ENCODE measurements at places on chromosomes 13 and 19.
A peak's percentile ranks its signal among the peaks of the same experiment; 100 is the strongest.

DNA sequence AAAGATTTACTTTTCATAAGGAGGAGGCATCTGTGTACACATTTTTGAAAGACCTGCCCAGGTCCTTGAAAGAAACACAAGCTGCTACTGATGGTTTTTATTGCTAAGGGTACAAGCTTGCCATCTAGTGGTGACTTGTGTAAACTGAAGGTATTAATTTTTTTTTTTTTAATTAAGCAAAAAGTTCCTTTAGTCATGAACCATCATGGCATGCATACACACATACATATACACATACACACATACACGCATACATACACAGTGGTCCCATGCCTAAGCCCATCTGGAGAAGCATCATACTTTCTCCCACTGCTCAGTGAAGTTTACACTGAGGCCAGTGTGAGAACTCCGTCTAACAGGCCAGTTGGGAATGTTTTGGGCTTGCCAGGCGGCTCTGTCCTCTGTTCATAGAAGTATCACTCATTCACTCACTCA, 312.5 kb downstream of the DCLK1 start:
- no peak for DNase-seq

GRCh38 chr19:18317961-18318800, 4.7 kb downstream of the LSM4 start:
- no peak for DNase-seq

GRCh38 chr19:1069009-1069779, 2.2 kb downstream of the ARHGAP45 start:
- peak; percentile 69 for DNase-seq

DNA sequence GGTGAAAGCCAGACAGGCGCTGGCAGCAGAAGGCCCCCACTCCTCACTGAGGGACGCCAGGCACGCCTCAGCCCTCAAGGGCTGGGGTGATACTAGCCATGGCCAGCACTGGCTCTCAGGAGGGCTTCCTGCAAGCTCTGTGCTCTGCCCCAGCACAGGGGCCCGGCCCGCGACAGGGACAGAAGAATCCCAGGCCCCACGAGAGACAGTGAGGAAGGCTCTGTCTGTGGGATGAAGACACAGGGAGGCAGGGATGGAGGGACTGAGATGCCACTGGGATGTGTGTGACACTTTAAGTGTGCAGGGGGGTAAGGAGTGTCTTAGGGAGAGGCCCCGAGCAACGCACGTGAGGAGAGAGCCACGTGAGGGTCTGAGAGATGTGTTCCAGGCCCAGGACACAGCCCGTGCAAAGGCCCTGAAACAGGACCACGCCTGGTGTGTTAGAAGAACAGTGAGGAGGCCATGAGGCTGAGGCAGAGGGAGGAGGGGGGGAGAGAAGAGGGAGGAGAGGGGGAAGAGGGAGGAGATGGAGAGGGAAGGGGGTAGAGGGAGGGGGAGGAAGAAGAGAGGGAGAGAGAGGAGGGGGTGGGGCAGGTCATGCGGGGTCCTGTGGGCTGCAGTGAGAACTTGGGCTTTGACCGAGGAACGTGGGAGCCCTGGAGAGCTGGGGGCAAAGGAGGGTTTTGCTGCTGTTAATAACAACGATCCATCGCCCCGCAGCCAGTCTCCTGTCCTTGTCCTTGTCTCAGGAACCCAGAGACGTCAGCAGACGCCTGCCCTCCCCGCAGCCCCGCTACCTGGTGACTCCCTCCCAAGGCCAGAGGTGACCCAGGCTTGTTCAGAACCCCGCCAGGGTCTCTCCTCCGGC, 7.2 kb downstream of the RPL36 start:
- no peak for DNase-seq

DNA sequence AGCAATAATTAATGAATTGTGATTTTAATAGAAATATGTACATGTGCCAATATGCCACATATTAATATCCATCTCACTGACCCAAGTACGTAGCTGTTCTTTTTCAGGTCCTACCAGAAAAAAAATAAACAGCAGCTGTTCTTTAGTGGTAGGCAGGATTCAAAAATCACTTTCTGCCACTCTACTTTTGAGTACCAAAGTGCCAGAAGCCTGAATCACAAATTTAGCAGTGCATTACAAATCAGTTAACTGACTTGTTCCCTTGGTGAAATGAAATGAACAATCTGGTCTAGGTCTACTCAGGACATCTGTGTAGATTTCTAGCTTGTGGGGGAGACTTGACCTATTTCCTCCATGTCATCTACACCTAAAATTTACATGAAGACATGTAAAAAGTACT, 775.5 kb upstream of the GPC6 start:
- no peak for DNase-seq

DNA sequence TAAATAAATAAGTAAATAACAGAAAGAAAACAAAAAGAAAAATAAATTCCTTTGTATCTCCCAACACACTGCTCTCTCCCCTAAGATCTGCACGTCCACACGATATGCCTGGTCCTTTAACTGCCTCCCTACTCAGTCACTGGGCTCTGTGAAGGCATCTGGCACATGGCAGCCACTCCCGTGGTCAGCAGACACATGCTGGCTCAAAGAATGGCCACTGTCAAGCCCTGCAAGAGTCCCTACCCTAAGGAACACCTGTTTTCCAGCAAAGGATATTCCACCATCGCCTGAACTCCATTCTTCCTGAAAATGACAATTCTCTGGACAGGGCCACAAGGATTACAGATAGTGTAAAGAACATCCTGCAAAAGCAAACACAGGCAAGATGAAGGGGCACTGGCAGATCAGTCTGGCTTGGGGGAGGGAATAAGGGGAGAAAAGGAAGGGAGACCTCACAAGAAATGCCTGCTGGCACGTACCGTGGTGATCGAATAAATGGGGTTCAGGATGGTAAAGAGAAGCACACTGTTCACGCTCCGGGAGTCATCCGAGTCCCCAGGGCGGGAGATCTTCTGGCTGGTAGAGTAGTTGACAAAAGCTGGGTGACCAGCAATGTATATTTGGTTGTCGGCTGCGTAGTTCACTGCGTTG, 4.3 kb downstream of the HNRNPL start:
- DNase-seq: no peak

- no peak for DNase-seq
These were observed 13.9 kb downstream of the ZNF675 start for GRCh38 chr19:23673132-23673531.

DNA sequence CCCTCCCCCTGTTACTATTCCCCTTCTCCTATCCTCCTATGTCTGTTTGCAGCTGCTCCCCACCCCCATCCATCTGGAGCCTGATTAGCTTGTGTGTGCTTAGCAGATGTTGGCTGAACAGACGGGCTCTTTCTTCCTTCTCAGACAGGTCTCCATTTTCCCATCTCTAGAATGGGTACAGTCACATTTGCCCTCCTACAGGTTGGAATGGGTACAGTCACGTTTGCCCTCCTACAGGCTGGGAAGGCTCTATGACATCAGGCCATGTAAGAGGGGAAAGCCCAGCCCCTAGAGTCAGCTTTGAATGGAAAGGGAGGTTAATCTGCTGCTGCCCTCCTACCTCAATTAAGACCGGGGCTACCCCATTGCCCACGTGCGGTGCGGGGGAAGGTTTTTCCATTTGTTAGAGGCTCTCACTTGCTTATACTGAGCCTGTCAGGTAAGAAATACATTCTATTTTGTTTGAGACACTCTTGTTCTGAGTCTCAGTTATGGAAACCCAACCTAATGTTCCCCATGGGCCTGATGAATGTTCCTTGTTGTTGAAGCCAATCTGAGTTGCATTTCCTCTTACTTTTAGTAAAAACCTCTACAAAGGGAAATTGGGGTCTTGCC, 2.2 kb upstream of the CLEC17A start:
- no peak for DNase-seq

DNA sequence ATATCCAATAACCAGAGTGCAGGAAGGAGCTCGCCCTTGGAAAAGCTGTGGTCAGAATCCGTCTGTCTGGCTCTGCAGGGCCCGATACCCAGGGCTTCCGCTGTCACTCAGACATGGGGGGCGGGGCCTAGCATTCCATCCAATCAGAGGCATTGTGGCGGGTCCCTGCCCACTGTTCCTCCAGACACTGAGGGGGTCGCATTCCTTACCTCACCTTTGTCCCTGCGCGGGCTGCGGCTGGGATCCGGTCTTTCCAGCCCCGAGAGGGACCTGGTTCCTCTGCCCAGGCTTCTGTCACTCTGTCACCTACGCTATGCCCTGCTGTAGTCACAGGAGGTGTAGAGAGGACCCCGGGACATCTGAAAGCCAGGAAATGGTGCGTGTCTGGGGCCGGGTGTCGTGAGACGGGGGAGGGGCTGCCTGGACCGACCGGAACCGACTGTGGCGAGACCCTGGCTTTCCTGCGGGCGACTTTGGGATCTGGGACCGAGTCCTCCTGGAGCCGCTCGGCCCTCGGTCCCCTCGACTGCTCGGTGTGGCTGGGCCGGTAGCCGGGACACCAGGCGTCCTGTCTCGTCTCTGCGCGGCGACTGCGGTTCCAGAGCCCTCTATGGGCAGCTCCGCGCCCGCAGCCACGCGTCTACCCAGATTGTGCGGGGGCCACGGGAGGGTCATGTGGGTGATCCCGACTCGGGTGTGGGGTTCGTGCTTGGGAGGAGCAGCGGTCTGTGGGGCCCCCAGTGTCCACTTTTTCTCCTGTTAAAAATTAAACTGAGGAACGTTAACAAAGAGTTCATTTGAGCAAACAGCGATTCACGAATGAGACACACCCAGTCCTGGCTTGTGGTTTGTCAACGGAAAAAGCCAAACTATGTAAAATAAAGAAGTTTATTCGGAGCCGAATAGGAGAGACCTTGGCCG, at the start of gene ZNF69:
Gene ZNF69, plus strand, starts transcription at position 172 of the 921 bp plus-strand sequence. Its CDS starts 142 bp downstream, at position 314.
- DNase-seq: peak; percentile 98

DNA sequence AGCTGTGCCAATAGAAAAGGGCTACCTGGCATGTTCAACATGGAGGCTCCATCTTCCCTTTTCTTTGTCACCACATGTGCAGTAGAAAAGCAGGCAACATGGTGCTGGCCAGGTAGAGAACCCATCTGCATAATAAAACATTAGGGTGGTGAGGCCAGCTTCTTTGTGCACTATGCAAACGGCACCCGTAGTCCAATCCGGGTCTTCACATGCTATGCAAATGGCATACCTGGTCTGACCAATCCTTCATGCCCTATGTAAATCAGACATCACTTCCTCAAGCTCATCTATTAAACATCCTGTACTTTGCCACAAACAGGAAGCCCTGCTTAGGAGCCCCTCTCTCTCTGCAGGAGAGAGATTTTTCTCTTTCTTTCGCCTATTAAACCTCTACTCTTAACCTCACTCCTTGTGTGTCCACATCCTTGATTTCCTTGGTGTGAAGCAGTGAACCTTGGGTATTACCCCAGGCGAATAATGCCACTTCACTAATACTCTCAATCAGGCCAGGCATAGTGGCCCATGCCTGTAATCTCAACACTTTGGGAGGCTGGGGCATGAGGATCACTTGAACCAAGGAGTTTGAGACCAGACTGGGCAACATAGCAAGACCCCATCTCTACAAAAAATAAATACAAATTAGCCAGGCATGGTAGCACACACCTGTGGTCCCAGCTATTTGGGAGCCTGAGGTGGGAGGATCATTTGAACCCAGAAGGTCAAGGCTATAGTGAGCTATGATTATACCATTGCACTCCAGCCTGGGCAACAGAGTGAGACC, 111.3 kb upstream of the MRI1 start:
- DNase-seq: no peak
